ENCODE measurements at places on chromosomes 13 and 19. TPM values are rescaled to one million over a fixed set of nuclear protein-coding genes. Genes with fewer than 3 reads are reported as not detected.
A peak's percentile ranks its signal among the peaks of the same experiment; 100 is the strongest.

Gene SLC25A42
- 33.6 TPM for total RNA-seq

- peak; percentile 49 for DNase-seq
Observed at GRCh38 chr19:56141417-56141993, 418 bp downstream of the ZNF444 start.

DNA sequence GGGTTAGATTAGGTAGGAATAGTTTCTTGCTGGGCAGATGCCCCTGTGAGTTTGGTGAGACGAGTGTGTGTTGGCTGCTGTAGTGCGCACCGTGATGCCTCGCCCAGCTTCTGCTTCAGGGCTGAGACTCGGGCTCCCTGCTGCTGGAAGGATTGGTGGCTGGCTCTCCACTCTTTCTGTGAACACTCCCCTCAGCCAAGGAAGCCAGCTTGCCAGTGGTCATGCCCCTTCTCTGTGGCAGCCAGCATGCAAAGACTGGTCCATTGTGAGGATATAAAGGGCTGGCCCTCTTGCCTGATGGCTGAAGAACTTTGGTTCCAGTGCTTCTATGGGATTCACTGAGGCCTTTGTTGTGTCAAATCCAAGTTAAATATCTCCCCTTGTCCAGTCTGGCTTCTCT lies 2.9 kb upstream of the HTR2A start:
- DNase-seq = no peak

Gene SELENOV
- not detected for total RNA-seq

DNA sequence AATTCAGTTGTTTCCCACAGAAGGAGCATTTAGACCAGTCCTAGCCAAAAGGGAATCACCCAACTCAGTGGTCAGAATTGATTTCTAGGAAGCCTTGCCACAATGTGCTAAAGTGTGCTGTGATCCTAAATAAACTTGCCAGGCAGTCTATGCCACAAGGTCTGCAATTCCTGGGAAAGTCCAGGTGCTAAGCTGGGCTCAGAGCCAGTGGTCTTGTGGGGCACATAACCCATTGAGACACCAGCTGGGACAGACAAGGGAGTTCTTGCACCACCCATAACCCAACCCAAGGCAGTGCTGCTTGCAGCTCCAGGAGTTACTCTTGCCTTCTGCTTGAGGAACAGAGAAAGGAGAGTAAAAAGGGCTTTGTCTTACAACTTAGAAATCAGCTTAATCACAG lies 489.5 kb upstream of the SPRY2 start:
- no peak for DNase-seq

Gene BICRA
- 35.5 TPM for total RNA-seq

DNA sequence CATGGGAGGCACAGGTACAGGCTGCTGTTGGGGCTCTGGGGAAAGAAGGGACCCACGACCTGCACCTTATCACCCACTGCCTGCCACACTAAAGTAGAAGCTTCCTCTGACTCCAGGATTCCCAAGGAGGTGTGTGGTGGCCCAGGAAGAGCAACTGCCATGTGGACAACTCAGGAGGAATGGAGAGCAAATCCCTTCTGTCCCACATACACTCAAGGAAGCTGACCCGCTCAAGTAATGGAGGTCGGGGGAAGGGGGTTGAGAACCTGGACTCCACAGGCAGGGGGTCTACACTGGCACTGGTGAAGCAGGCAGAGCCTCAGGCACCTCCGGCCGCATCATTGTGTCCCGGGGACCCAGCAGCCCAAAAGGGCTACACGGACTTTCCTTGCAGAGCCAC lies 29.4 kb upstream of the SLC15A1 start:
- DNase-seq = no peak

GRCh38 chr19:36141039-36141927 lies 1.4 kb downstream of the CAPNS1 start:
- peak; percentile 82 for DNase-seq

- DNase-seq = no peak
Observed at GRCh38 chr13:55410398-55411330, 1730.1 kb upstream of the PRR20A start.

DNA sequence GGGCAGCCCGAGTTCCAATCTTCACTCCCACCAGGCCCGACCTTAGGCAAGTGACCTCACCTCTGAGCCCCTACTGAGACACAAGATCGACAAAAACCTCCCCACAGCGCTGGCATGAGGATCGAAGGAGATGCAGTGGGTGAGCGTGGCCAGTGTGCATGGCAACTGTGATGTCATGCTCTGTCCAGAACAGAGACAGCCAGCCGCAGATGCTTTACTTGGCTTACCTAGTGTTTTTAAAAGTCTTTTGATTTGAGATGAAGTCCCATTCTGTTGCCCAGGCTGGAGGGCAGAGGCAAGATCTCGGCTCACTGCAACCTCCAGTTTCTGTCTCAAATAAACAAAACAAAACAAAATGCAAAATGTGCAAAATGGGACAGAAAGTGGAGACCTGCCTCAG lies 47.4 kb upstream of the CCNE1 start:
- DNase-seq = no peak

GRCh38 chr19:6876748-6877147 lies 10.6 kb upstream of the ADGRE1 start:
- no peak for DNase-seq

Gene PPP1R12C
- 140 TPM for total RNA-seq

DNA sequence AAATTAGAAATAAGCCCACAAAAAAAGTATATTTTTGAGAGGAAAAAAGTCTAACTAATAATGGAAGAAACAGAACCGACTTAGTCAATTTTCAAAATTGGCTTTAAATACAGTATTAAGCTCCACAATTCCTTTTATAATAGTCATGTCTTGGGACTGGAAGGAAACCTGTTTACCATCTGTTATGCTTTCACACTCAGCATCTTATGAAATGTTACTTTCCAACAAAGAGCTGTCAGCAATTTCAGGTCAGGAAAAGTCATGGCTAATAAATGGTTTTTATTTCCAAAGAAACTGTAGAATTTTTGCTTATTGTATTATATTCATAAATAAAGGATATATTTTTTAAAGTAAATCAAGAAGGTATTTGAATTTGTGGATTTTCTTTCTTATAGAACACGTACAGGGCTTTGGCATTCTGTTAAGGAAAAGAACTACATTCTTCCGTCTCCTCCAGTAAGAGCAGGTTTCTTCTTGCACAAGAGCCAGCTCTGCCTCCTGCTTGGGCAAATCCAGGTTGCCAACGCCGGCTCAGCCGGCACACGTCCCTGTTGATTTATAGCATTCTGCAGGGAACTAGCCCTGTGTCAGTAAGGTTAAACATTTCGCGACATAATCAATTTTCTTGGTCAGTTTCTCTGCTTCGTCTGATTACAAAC lies 52.9 kb upstream of the GPR12 start:
- DNase-seq = no peak

Gene PEG3
- 0.60 TPM for total RNA-seq

- DNase-seq = no peak
Observed at GRCh38 chr13:32317716-32318465, 2.6 kb downstream of the BRCA2 start.

- no peak for DNase-seq
Observed at GRCh38 chr19:1907563-1908363, 2.6 kb downstream of the ADAT3 start.

DNA sequence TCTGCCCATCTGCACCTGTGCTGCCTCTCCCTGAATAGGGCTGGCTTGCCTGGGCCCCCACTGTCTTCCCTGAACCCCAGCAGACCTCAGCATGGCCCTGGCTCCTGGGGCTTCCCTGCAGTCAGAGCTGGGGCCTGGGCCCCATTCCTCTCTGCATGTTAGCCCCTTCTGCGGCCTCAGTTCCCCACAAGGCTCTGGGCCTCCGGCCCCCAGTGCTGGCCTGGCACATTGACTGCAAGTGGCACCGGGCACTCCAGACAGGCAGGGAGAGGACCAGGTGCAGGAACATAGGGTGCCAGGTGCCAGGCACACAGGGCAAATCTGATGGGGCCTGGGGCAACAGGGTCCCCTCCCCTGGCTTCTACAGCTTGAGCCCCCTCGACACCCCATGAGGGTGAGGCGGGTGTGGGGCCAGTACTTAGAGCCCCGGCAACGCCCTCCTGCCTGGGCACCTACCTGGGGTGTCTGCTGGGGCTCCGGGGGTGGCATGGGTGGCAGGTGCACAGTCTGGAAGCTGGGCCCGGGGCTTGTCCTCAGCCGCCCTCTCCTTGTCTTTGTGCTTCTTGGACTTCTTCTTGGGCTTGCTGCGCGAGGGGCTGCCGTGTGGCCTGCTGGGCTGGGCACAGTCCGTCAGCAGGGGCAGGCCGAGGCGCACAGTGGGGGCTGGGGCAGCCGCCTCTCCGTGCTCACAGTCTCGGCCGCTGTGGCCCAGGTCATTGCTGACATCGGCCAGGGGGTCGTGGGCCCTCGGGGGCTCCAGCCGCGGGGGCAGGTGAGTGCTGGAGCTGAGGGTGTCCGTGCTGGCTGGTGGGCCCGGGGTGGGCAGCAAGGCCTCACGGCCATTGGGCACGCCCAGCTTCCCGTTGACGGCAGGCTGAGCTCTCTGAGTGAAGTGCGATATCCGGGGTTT lies 12.3 kb upstream of the ISYNA1 start:
- DNase-seq = no peak

Gene C19orf85
- total RNA-seq = not detected

Gene MAMSTR
- total RNA-seq = 2.1 TPM

DNA sequence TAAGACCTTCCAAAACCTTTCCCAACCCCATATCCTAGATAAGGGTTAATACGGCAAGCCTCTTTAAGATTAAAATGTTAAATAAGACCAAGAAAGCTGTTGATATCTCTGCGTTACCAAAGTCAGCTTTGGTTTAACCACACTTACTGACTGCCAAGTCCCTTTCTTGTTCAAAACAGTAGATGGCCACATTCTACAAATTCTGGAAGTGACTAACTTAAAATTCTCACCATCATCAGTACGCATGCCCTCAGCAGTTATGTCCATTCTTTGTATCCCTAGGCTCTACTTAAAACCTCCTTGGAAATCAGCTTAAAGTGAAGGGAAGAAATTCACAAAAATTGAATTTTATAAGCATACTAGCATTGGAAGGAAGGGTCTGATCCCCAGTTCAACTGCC lies 23.6 kb downstream of the SOHLH2 start:
- no peak for DNase-seq

DNA sequence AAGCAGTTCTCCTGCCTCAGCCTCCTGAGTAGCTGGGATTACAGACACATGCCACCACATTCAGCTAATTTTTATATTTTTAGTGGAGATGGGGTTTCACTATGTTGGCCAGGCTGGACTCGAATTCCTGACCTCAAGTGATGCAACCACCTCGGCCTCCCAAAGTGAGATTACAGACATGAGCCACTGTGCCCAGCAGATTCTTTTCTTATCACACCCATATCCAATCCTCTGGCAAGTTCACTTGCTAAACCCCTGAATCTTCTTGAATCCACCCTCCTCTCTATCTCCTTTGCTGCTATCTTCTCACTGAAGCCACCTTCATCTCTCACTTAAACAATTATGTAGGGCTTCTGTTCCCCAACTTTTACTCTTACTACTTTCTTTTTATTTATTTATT lies 17.5 kb downstream of the TMEM143 start:
- no peak for DNase-seq

DNA sequence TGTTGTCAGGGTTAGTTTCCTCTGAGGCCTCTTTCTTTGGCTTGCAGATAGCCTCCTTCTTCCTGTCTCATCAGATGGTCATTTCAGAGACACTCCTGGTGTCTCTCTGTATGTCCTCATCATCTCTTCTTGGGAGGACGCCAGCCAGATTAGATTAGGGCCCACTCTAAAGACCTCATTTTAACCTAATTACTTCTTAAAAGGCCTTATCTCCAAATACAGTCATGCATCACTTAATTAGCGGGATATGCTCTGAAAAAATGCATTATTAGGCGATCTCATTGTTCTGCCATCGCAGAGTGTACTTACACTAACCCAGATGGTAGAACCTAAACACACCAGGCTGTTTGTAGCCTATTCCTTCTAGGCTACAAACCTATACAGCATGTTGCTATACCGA lies 89.0 kb downstream of the CDK8 start:
- DNase-seq = no peak

Gene SCN1B
- 2.1 TPM for total RNA-seq

- no peak for DNase-seq
Observed at GRCh38 chr13:34467450-34468083, 474.5 kb upstream of the NBEA start.

DNA sequence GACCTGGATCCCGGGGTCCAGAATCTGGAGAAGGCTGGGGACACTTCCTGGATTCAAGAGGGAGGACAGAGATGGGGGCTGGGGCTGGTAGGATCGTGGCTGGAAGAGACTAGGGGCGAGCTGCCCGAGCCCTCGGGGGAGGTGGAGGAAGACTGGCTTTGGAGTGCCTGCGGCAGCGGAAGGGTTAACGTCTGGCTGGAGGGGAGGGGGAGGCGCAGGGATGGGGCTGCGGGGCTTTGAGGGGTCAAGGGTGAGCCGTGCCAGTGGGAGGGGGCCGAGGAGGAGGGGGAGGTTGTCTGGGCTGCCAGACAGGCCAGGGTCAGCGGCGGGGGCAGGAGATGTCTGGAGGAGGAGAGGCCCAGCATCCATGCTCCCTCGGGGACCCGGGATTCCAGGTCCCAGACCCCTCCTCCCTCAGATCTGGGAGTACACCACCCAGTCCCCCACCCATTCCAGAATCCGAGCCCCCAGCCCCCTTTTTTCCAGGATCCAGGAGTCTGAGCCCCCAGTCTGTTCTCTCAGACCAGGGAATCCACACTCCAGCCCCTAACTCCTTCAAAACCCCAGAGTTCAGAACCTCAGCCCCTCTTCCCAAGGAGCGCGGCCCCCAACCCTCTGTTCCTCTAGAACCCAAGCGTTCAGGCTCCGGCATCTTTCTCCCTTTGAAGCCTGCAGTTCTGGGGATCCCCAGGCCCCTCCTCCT lies 3.2 kb upstream of the SPACA6 start:
- no peak for DNase-seq
